ENCODE measurements at places on chromosomes 13 and 19. TPM values are rescaled to one million over a fixed set of nuclear protein-coding genes. Genes with fewer than 3 reads are reported as not detected.

- DNase-seq = no peak
These were observed 821.3 kb downstream of the DIAPH3 start for GRCh38 chr13:59342400-59342799.

GRCh38 chr19:48090281-48090802 is 20.3 kb downstream of the PLA2G4C start:
- no peak for DNase-seq

GRCh38 chr13:26051657-26052311 is at the start of gene SHISA2:
Gene SHISA2 (minus strand): TSS chr13:26052016. CDS start chr13:26050975, 1,041 bp downstream.
- DNase-seq = peak; percentile 29

ZNF606 gene
- 13.1 TPM for total RNA-seq

FCAR gene
- not detected for total RNA-seq
